PC-3 (cell line): ENCODE measurements at places on chromosomes 3 and 15. TPM values are rescaled to one million over a fixed set of nuclear protein-coding genes. Genes with fewer than 3 reads are reported as not detected.
A peak's percentile ranks its signal among the peaks of the same experiment; 100 is the strongest.

Gene UBE2E2
- 25.6 and 30.9 TPM in 2 replicates for total RNA-seq

Gene ASB14
- not detected in 2 replicates for total RNA-seq

Gene NPAP1
- not detected in 2 replicates for total RNA-seq

Gene ATOSA
- total RNA-seq, result 6.5 and 8.7 TPM in 2 replicates

Gene SPG11
- 37.2 and 54.1 TPM in 2 replicates for total RNA-seq

Gene ONECUT1
- not detected in 2 replicates for total RNA-seq

Gene CYP19A1
- total RNA-seq, result not detected in 2 replicates

Gene CALML4
- 4.5 and 4.8 TPM in 2 replicates for total RNA-seq

Gene SEMA3B
- 40.1 and 63.9 TPM in 2 replicates for total RNA-seq

Gene SLC24A5
- total RNA-seq, result not detected in 2 replicates

Gene FGF7
- not detected in 2 replicates for total RNA-seq

Gene GRIP2
- total RNA-seq, result 0.29 and 0.36 TPM in 2 replicates

Gene EPHB1
- total RNA-seq, result 0.69 and 0.92 TPM in 2 replicates

Gene GPR149
- not detected in 2 replicates for total RNA-seq

DNA sequence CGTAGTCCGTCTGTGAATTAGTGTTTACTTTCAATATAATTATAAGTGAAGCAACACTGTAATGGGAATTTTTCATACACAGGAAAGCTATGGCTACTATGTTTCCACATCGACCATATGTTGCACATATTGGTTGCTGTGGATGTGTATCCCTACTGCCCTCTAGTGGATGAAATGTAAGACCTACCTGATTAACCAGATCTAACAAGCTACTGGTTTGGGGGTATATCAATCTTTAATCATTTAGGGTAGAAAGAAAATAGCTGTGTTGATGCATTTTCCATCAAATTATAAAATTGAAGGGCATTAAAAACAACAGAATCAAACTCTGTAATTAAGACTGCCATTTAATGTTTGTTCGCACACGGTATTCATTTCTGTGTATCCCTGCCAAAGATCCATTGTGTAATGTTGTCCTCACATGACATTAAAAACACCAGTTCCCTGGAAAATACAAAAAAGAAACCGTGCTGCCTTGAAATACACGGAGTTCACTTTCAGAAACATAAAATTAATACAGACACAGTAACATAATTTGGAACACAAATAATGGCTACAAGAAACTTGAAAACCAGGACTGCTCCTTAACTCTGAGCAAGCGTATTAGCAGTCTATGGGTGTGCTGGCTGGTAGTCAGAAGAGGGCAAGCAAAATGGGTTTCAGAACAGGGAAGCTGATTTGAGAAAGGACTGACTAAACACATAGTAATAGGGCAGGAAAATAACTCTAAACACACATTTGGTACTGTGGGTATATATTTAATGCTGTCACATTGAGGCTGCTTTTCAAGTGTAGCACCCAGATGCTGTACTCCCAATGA, 125.1 kb downstream of the TIGIT start:
- peak; percentile 67 for DNase-seq

DNA sequence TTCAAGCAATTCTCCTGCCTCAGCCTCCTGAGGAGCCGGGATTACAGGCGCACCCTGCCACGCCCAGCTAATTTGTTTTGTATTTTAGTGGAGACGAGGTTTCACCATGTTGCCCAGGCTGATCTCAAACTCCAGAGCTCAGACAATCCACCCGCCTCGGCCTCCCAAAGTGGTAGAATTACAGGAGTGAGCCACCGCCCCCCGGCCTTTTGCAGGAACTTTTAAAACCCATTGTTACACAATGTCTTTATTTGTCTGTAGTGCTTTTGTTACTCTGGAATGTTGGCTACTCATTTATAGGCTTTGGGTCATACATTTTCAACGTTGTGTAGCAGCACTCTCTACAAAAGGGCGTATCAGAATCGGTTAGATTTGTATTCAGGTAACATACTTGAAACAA, 499.1 kb downstream of the ROBO2 start:
- DNase-seq, result peak; percentile 52

DNA sequence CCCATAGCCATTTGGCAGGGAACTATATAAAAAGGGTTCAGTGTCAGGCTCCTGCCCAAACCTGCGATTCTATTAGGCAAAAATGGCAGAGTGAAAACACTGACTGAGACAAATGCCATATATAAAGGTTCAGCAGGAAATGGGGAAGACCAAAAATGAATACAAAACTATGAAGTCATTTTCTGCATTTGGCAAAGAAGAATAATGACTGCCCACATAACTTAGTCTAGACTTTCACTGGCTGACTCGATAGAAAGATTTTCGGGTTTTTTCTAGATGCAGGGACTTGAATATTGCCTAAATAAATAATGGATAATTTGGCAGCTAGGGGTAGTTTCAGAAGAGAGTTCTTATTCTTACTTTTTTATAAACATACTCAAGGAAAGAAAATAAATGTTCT, 178.0 kb downstream of the TPRG1 start:
- no peak for DNase-seq

DNA sequence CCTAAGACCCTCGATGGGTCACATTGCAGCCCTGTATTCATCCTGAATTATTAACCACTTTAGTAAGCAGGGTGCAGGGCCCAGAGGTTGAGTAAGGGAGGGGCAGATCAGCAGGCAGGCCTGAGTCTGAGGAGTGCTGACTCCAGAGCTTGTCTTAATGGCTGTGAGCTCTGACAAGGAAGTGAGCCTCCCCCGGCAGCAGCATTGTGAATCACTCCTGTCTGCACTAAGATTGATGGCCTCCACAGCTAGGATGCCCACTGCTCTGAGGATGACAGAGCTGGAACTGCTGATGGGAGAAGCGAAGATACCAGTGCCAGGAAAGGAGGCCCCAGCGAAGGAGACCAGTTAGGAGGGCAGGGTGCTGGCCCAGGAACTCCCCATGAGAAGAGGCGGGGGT, 46.5 kb upstream of the CCDC174 start:
- peak; percentile 39 for DNase-seq

- peak; percentile 10 for DNase-seq
These were observed 319.6 kb upstream of the IL12A start for GRCh38 chr3:159668990-159669476.

DNA sequence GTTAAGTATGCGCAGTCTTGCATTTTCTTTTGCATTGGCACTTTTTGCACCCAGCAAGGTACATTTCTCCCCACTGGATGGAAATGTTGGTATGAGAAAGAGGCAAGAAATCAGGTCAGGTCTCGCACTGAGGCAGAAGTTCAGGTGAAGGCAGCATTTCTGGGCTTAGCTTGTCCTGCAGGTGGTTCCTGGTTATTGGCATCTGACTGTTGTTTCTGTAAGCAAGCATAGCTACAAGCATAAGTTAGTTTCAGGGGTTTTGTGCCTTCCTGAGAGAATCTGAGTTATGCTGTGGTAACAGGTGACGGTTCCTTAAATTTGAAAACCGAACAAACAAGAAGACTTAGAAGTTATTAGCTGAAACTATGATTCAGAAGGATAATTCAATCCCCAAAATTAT, 139.4 kb upstream of the GRM7 start:
- no peak for DNase-seq

DNA sequence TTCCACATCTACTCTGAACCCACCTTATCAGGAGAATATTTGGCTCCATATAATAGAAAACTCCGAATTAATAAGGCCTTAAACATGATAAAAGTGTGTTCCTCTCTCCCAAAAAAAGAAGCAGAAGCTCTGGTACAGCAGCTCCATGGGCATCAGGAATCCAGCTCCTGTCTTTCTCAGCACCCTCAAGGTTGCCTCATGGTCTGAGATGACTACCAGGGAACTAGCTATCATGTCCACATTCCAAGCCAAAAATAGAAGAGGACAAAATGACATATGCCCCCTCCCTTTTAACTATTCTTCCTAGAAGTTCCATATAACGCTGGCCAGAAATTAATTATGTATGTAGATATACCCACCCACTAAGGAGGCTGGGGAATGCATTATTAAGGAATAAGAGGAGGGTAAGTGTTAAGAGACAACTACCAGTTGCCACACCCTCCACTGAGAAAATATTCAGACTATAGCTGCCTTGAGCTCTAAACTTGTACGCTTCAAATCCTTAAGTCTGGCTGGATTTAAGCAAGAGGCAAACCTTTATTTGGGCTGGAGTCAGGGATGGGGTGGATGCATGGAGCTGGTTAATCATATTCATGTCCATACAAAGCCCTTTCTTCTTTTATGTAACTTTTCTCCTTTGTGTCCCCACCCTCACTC, 35.8 kb upstream of the CTDSPL start:
- DNase-seq, result no peak

DNA sequence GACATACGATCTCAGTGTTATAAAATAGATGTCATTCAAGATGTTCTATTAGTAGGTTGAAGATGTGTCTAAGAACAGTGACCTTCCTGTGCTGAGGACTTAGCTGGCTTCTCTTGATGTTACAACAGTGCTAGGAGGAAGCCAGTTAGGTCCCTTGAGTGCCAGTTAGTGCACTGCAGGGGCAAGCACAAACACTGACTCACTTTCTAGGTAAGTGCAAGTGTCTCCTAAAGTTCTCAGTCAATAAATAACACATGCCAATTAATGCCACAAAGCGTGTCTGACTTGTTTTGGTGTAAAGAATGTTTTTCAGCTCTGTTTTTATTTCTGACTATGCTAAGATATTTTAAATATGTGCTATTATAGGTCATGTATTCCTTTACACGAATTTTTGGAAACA, 211.8 kb downstream of the NAALADL2 start:
- DNase-seq, result peak; percentile 50

- DNase-seq, result no peak
These were observed 50.2 kb downstream of the HERC2 start for GRCh38 chr15:28271697-28272260.

- no peak for DNase-seq
These were observed 31.2 kb downstream of the RYR3 start for GRCh38 chr15:33341953-33342352.

DNA sequence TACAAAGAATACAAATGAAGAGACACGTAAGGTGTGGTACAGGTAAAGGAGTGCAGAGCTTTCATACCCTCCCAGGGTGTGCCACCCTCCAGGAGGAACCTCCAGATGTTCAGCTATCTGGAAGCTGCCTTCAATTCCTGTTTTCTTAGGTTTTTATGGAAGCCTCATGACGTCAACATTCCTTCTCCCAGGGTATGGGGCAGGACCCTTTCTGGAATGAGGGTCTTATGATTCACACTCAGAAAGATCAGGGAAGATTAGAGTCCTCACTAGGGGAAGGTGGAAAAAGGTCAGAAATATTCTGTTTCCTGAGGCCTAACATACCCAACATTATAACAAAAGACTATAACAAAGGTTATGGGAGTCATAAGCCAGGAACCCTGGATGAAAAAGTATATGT, 99.8 kb upstream of the PLCL2 start:
- no peak for DNase-seq

GRCh38 chr15:85430406-85431204, 50.2 kb downstream of the AKAP13 start:
- no peak for DNase-seq

GRCh38 chr15:62644889-62645742, 397.4 kb upstream of the TPM1 start:
- no peak for DNase-seq

DNA sequence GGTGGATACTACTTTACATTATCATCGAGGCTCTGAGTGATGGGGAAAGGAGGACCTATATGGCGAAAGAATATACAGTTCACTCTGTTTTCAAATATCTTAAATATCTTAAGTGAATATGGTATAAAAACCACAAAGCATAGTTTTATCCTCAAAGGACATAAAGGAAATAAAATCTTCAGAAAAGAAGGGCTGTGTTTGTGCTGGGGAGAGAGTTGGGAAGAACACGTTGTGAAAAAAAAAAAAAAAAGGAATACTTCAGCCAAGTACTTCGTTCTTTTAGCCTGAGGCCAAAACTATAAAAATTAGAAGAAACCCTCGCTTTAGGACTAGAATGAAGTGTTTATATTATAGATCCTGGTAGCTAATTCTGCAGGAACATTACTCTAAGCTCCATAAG, 10.2 kb upstream of the TMEM212 start:
- DNase-seq, result no peak

- no peak for DNase-seq
These were observed 11.6 kb upstream of the PLSCR4 start for GRCh38 chr3:146262371-146263110.

- no peak for DNase-seq
These were observed 99.5 kb upstream of the RPL32 start for GRCh38 chr3:12940854-12941253.

DNA sequence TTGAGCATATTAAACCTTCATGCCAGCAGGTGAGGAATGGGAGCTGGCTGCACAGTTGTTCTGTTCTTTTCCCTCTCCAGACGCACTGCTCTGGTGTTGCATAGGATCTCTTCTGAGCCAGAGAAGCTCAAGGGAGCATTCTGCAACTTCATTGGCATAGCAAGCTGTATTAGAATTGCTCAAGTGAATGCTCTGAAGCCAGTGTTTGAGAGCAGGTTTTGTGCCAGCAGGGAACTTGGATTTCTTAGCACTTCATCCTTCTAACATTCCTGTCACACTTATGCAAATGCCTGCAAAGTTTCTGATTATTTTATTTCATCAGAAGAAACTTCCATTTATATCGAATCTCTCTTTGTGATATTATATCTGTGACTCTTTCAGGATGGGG, 366.6 kb downstream of the AGBL1 start:
- DNase-seq, result no peak

DNA sequence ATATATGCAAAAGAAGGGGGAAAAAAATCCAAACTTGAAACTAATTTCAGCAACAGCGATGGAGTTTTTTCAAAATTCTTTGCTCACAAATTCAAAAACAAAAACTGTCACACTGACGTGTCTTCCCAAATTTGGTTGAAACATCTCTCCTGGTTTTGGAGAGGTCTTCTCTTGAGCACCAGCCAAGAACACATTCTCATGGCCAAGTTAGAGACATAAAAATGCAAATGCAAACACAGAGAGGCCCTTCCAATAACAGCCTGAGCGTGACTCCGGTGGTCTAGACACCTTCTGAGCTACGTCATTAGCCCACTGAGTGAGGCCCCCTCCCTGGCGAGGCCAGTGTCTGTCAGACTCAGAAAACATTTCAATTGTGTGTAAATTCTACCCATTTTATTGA, 436.0 kb upstream of the PROK2 start:
- DNase-seq, result no peak

DNA sequence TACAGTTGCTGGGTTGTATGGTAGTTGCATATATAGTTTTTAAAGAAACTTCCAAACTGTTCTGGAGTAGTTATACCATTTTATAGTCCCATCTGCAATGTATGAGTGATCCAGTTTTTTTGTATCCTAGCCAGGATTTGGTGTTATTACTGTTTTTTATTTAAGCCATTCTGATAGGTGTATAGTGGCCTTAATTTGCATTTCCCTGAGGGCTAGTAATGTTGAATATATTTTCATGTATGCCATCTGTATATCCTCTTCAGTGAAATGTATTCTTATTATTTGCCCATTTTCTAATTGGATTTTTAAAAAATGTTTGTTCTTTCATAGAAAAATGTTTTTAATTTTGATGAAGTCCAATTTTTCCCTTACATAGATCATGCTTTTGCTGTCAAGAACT, 29.2 kb downstream of the PXK start:
- DNase-seq, result no peak

- DNase-seq, result no peak
These were observed 79.8 kb downstream of the TGFBR2 start for GRCh38 chr3:30686176-30686575.

- DNase-seq, result no peak
These were observed 105.8 kb upstream of the GAP43 start for GRCh38 chr3:115517457-115518050.

GRCh38 chr3:194686816-194687637, 1.3 kb downstream of the FAM43A start:
- peak; percentile 34 for DNase-seq
